Dermis blood vessel endothelial cell (primary cell): ENCODE measurements at places on chromosomes 2 and 18. TPM values are rescaled to one million over a fixed set of nuclear protein-coding genes. Genes with fewer than 3 reads are reported as not detected.

FSIP2 gene
- 0.05 and 0.17 TPM in 2 replicates for total RNA-seq

LIPG gene
- total RNA-seq: 1.9 and 54.6 TPM in 2 replicates

ERMN gene
- total RNA-seq: not detected in 2 replicates

ZSWIM2 gene
- total RNA-seq: not detected in 2 replicates

CNTNAP5 gene
- total RNA-seq: not detected in 2 replicates

LCT gene
- under 0.01 TPM in 1 of 2 replicates, not detected in the other for total RNA-seq
